ENCODE measurements at places on chromosomes 11 and 22.

- no peak for DNase-seq
Observed at GRCh38 chr22:23376256-23376655, 195.9 kb downstream of the BCR start.

DNA sequence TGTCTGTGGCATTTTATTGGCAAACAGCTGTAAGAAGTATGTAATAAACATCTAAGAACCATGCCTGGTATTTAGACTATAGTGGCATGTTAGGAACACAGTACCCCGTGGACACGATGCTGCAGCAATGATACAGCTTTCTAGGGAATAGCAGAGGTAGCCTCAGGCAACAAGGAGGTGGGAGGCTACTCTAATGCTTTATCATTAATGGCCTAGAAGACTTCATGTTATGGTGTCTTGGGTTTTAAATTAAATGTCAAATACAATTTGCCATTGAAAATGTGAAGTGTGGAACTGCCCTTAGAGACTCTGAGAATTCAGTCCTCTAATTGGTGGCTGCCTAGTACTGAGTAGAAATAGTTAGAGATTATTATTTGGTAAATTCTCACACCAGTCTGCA lies 516.9 kb downstream of the CNTN5 start:
- no peak for DNase-seq

DNA sequence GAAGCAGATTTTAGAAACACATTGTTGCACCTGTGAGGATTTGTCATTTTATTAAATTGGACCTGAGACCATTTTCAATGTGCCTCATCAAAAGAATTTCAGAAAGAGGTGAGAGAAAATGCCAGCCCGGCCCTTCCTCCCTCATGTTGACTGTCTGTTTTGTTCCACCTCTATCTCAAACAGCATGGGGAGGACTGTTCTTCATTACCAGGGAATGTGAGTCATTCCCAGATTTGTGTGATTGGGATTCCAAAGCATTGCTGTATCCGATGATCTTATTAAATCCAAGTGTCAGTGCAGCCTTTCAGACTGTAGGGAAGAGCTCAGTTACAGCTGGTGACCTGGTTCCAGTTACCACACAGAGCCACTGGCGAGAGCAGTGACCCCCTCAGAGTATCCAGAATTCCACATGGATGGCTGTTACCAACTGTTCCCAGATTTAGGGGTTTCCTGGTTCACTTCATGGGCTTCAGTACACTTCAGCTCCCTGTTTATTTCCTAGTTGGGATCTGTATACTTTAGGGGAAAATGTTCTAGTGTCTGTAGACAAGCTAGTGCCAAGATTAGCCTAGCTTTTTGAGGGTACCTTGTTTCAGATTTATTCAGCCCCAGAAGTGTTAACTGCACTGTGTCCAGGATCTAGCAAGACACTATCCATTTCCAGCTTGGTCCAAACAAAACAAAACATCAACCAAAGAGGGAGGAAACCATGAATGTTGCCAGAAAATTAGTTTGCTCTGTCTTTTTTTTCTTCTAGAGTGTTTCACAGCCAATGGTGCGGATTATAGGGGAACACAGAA lies 20.9 kb downstream of the KREMEN1 start:
- no peak for DNase-seq

GRCh38 chr11:2316963-2317244 lies 15.1 kb downstream of the TSPAN32 start:
- no peak for DNase-seq

- DNase-seq: peak; percentile 56
Observed at GRCh38 chr11:128627666-128628324, 40.4 kb upstream of the ETS1 start.

DNA sequence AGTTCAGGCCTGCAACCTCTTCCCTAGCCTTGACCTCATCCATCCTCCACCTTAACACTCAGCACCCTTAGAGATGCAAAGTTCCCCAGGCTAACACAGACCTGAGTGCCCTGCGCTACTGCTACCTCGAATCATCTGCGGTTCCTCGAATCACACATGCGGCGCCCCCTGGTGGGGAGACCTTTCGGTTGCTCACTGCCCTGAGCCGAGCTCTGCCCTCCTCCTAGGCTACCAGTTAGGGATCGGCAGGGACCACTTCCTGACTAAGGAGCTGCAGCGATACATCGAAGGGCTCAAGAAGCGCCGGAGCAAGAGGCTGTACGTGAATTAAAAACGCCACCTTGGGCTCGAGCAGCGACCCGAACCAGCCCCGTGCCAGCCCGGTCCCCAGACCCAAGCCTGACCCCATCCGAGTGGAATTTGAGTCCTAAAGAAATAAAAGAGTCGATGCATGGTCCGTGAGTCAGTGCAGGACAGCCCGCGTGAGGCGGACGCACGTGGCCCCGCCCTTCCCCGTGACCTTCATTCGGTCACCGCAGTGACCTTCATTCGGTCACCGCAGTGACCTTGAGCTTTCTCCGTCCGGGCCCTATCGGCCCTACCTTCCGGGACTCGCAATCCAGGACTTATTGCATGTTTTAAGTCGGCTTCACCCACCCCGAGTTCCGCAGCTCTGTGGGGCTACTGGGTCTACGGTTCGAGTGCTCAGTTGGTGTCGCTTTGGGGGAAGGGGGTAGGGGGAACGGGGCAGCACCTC lies 830 bp upstream of the ESRRA start:
- peak; percentile 92 for DNase-seq

GRCh38 chr11:120581313-120581712 lies 69.8 kb downstream of the GRIK4 start:
- DNase-seq: no peak

DNA sequence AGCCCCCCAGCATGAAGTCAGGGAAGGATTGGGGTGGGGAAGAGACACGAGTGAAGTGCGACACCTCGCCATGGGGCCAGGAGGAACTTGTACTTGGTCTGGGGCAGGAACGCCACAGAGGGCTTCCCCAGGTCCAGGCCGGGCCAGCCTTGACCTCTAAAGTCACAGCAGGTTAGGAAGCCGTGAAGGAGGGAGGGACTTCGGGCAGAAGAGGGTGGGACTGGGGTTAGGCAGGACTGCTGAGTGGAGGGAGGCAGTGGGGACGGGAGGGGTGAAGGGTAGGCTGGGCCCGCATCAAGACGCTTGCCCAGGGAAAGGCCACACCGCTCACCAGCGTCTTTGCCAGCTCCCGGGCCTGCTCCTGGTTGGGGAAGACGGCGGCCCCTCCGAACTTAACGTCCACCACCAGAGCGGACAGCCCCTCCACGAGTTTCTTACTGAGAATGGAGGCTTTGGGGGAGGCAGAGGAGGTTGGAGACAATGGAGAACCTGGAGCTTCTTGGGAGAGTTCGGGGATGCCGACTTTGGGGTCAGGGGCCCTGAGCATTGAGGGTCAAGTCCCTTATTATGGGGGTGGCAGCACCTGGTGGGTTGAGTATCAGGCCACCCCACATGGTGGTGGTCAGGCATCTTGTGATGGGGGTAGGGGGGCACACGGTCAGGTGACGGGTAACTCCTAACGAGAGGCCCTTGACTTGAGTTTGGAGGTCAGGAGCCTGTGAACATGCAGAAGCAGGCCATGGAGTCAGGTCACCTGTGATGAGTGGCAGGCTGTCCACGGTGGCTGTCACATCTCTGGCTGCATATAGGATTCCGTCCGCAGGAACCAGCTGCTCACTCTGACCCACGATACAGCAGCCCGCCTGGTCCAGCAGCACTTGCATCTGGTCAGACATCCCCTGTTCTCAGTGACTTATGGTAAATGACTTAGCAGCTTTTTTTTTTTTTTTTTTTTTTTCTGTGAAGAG lies 1.7 kb upstream of the SCO2 start:
- peak; percentile 67 for DNase-seq

- no peak for DNase-seq
Observed at GRCh38 chr11:113789675-113790320, 10.2 kb downstream of the CLDN25 start.

GRCh38 chr22:29731058-29731850 lies 11.5 kb downstream of the CABP7 start:
- DNase-seq: no peak

DNA sequence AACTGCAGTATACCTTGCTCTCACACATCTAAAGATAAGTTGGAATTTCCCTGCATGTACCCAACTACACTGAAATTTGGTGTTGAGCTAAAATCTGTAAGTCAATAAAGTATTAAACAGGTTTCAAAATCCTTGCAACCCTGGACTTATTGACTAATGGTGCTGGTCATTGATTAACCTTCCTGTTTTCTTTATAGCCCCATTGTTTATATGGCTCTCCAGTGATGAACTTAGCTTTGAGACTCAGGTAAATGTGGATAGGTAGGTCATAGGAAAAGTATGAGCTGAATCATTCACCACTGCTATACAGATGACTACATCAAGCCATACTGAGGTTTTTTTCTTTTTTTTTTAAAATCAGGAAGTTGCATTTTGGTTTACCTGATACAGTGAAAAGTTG lies 132.7 kb downstream of the FAT3 start:
- no peak for DNase-seq

DNA sequence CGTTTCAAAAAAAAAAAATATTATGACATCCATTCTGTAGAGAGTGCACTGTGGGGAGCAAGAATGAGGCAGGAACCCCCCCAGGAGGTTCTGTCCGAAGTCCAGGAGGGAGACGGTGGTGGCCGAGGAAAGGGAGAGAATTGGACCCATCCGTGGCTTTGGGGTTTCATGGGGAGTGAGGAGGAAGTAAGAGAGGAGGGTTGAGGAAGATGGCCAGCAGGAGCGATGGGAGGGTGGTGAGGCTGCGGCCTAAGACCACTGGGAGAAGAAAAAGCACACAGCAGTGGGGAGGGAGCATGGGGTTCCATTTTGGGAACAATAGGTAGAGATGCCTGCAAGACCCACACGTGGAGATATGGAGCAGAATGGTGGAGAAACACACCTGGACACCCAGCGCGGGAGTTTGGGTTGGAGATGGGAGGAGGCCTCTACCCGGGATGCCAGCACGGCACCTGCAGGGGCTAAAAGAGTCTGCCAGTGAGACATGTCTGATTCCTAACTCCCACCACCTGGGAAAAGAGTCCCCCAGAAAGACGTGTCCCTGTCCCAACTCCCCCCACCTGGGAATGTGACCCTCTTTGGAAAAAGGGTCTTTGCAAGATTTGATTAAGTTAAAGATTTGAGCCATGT lies 72.5 kb upstream of the SHANK2 start:
- DNase-seq: no peak

DNA sequence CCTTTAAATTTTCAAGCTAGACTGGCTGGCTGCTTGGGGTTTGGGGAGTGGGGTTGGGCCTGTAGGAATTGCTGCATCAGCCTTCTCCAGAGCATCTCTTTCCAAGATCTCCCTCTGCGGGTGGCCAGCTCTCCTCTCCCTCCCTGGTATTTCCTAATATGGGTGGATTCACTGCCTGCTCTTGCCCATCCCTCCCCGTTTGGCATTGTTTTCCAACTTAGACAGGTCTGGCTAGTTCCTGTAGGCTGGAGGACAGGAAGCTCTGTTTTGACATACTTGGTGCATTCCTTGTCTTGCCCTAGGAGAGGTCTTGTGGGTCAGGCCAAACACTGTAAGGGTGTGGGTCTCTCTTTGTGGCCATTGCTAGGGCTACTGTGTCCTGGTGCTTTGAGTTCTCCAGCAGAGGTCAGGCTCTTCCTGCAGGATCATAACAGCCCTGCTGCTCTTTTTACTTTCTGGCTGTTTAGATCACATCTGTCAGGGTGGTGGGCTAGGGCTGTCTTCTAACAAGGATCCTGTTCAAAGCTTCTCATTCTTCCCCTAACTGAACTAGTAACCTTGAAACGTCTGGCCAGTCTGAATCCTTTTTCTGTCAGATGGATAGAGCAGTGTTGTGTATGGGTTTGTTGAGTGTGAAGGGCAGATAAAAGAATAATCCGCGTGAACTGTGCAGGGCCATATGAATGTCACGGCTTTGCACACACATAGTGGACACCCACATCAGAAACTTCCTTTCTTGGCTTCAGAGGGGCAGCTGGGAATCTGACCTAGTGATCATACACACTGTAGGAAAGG lies 18.3 kb upstream of the MICALL1 start:
- no peak for DNase-seq

GRCh38 chr11:11148104-11148509 lies 204.9 kb downstream of the CSNK2A3 start:
- DNase-seq: no peak

GRCh38 chr11:820655-821511 lies 2.2 kb downstream of the PNPLA2 start:
- DNase-seq: peak; percentile 67

DNA sequence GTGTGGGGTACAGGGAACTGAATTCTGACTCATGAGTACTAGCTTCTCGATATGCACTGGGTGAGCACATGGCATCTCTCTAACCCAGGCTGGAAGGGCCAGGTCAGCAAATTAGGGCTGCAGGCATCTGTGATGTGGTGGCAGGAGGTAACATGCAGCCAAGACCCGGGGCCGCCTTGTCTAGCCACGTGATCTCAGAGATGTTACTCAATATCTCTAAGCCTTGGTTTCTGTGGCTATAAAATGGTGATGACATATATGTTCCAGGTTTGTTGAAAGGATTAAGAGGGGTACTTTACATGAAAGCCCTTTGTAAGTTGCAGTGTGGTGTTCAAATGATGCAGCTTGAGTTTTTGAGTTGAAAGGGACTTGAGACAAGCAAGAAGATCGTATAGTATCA lies 3.2 kb downstream of the ST14 start:
- no peak for DNase-seq

DNA sequence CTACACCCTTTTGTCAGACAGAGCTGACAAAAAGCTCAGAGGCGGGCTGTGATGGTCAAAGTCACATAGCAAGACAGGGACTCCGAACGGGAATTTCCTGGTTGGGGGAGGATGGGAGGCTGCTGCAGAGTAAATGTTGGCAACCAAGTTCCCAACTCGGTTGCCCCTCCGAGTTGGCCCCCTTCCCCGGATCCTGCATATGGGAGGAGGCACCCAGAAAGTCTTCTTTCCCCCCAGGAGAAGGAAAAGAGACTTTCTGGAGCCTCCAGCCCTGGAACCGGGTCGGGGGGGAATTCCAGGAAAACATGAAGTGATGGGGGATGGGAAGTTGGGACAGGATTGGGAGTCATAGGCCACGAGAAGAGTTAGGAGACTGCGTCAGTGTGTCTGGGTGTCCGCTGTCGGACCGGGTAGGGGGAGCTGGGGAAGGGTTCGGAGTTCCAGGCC lies 614 bp downstream of the SELENOM start:
- DNase-seq: no peak

DNA sequence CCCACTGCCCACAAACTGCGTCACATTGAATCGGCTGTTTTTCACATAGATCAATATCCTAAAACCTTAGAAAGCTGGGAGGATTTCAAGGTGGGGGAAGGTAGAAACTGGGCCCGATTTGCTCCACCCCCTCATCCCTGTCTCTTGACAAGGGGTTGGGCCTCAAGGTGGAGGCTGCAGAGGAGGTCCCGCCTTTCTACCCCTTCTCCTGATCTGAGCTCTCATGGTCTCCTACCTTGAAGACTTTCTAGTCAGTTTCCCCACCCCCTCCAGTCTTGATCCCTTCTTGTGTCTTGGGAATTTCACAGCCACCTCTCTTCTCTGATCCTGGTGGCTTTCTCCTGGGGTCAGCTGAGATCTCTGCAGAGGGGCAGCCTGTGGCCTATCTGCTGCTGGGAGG lies 4.5 kb upstream of the STARD10 start:
- no peak for DNase-seq
